ENCODE measurements at places on chromosomes 5 and 9.

GRCh38 chr5:9409413-9409960 lies 136.4 kb downstream of the SEMA5A start:
- no peak for DNase-seq

GRCh38 chr9:101311758-101312420 lies 72.9 kb downstream of the BAAT start:
- DNase-seq, result peak; percentile 16

GRCh38 chr5:82513738-82514137 lies 235.6 kb upstream of the RPS23 start:
- DNase-seq, result no peak

DNA sequence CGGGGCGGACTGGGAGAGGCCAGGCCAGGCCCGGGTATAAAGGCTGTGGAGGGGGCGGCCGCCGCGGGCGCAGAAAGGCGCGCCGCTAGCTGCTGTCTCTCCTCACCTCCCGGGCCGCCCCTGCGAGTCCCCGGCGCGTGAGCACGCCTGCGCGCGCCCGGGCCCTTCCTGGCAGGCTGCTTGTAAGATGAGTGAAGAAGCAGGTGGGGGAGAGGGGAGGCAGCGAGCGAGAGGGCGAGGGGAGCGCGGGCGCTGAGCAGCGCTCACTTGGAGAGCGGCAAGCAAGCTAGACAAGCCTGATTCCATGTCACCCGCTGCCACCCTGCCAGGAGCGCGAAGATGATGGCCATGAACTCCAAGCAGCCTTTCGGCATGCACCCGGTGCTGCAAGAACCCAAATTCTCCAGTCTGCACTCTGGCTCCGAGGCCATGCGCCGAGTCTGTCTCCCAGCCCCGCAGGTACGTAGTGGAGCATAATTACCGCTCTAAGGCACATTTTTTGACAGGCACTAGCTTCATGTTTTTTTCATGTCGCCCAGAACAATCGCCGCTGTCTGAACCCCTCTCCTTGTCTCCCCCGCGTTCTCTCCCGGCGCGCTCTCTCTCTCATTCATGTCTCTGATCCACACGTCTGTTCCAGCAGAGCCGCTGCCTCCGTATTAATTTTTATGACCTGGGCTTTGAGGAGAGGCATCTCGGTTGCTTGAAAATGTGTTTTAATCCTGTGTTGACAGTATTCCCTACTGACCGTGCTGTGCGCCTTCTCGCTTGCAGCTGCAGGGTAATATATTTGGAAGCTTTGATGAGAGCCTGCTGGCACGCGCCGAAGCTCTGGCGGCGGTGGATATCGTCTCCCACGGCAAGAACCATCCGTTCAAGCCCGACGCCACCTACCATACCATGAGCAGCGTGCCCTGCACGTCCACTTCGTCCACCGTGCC lies at the start of gene POU4F3:
Gene POU4F3 (plus strand): TSS at position 66 of the 941 bp plus-strand sequence. CDS start 274 bp downstream, at position 340.
- DNase-seq, result peak; percentile 67

GRCh38 chr5:56950626-56951125 lies 1.2 kb downstream of the MIER3 start:
- DNase-seq, result no peak

DNA sequence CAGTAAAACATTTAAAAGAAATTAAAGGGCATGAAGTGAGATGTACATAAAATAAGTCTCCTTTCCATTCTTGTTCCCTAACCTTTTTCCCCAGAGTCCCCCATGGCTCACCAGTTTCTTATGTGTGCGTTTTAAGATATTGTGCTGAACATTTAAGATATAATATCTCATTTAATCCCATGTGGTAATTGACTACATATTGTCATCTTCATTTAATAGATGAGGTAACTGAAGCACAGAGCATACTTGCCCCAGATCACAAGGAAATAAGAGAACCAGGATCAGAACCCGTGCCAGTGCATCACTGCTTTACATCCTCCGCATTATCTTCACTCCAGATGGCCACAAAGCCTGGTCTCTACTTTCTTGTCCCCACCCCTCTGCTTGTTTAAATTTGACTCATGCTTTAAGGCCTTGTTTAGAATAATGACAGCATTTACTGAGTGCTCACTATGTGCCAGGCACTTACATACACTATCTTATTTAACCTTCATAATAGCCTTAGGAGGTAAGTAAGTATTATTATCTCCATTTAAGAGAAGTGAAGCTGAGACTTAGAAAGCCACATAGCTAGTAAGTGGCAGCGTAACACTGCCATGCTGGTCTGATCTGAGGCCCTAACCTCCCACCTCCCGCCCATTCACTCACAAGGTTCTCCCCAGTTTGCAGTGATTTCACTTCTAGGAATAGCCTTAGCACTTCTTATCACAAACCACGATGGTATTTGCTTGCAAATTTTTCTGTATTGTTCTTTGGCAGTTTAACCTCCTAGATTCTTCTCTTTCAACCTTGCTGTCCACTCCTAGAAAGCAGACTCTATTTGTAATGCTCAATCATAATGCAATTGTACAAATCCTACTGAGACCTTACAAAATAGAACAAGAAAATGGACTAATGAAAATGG lies 78.4 kb upstream of the IL6ST start:
- no peak for DNase-seq

- no peak for DNase-seq
Observed at GRCh38 chr5:51201024-51201423, 182.2 kb upstream of the ISL1 start.

DNA sequence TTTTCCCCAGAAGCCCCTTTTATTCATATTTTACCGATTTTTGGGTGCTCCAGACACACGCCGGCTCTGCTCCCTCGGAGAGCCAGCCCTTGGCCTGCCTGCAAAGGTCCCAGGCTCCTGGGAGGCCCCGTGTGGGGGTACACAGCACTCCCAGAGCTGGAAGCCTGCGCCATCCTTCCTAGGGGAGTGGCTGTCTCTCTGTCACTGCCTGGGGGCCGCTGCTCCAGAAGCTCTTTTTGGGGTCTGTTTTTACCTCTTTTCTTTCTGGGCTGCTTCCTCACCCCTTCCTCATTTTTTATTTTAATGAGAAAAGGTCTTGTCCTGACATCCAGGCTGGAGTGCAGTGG lies 119.1 kb upstream of the COL5A1 start:
- no peak for DNase-seq

DNA sequence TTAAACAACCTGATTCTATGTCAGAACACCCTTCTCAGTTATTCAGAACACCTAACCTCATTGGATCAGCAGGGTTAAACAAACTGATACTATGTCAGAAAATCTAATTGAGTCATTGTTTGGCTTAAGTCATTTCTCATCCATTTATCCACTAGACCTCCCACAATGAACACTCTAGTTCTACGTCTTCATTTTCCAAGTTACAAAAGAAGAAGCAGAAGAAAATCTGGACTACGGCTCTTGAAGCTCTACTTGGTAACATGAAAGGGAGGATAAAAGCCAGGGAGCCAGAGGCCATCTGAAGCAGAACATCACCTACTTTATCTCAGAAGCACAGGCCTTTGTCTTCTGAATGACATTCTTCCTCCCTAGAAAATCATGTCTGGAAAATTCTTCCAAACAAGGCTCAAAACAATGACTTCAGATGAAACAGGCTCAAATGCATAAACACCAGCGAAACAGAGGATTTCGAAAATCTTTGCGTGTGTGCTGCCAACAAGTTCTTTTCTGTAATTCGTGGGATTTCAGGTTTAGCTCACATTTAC lies 35.4 kb upstream of the TGFBI start:
- no peak for DNase-seq

DNA sequence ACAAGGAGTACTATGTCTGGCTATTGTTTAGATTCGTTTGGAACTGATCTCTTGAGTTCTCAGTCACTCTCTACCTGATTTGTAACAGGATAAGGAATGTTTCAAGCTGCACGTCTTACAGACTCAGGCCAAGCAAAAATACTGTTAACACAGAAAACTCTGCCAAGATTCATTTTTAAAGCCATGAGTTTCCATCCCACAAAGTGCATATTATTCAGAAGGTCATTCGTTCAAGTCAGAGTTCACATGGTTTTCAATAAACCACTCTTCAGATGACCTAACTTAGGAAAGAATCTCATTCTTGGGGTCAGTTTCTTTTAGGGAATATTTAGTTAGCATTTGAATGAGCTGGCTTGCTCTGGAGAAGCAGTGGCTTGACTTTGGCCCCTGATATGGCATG lies 49.3 kb downstream of the F2R start:
- DNase-seq, result no peak

DNA sequence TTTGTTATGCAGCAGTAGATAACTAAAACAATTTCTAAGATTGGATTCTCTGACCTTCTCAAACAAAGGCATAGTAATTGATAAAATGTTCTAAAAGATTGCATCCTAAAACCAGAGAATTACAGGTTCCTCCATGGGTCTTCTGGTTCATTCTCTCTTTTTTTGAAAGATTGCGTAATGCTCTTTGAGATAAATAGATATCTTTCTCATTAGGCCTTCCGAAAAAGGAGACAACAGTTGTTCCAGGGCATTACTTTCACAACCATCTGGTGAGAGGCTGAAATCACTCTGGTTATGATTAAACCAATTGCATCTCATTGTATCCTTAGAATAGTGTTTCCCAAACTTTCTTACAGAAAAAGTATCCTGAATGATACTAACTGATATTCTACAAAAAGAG lies 174.7 kb upstream of the NREP start:
- no peak for DNase-seq

GRCh38 chr9:107751567-107752210 lies 262.1 kb upstream of the KLF4 start:
- no peak for DNase-seq

- DNase-seq, result no peak
Observed at GRCh38 chr9:90032296-90033027, 427.6 kb downstream of the GADD45G start.

DNA sequence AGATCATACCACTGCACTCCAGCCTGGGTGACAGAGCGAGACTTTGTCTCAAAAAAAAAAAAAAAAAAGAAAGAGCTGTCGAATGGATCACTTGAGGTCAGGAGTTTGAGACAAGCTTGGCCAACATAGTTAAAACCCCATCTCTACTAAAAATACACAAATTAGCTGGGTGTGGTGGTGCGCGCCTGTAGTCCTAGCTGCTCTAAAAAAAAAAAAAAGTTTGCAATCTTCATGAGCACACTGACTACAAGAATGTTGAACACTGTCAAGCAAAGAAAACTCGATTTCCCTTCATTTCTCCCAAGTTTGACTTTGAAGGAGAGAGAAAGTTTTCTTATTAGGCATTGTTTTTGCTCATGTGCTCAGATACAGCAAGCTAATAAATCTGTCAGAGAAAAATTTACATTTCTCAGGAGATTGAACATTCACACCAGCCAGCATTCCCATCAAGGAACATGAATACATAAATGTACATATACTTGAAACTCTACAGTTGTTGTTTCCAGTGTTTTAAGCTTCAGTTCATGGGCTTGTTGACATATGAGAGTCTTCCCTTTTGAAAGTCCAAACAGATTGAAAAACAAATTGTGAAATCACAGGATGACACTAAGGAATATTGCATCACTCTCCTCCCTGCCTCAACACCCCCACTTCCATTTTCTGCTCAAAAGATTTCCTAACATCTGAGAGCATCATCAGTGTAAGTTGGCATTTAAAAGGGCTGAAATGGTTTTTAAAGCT lies 81.8 kb downstream of the ARRDC3 start:
- DNase-seq, result no peak

DNA sequence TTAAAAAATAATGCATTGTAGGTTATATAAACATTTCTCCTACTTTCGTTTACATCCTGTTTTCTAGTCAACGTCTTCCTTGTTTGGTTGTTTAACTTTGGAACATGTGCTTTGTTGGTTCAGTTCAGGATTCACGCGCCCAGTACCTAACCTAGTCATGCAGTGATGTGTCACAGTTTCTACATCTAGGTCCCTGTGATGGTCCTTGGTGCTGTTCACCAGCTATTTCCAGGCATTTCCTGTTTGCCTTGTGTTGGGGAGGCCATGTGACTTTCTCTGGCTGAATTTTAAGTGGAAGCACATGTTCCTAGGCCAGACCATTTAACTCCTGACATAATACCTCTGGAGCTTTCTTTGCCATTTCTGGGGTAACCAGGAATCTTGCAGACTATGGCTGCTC lies 292.3 kb downstream of the SMARCA2 start:
- no peak for DNase-seq

DNA sequence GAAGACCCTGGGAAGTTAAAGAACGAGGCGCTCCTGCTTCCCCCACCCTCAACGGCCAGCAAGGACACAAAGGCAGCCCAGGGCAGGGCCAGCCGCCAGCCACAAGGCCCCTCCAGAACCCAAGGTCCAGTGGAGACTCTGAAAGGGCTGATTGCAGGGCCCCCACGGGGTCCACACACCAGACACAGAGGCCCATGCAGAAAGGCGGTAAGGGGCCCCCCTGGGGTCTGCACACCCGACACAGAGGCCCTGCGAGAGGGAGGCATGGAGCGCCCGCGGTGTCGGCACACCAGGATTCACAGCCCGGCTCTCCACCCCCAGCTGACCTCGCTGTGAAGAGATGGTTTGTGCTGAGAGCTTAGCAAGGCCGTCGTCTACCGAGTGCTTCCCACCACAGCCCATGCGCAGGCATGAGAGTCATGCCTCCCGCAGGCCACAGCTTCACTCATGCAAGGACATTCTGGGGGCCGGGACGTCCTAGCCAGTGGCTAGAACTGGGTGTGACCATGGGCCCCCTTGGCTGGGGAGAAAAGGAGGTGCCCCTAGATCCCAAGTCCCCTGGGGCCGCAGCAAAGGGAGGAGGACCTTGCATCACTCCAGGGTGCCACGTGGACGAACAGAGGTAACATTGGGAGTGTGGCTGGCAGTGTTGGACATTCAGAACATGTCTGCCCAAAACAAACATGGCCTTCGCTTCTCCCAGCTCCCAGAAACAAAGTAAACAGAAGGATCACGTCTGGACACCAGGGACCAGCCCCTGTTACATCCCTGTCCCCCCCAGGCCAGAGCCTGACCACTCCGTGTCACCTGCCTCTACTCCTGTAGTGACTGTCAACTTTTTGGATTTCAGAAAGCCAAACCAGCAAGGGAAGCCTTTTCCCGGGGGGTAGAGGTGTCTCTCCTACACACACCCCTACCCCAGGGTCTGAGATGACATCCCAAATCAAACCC lies 9.8 kb downstream of the BRD3 start:
- no peak for DNase-seq

DNA sequence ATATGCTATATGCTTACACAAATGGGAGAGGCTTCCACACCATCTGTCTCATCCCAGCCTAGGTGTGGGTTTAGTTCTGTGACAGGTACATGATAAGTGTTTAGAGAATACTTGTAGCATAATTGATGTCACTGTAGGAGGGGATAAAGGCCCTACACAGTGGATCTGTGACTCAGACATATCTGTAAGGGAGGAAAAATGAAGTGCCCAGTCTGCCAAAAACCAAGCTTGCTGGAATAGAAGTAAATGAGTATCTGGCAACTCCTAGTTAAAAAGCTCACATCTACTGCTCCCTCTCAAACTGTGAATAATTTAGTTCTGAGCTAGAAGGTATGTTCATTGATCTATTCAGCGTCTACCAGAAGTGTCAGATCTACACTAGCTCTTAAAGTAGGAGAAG lies 38.9 kb upstream of the FAM174A start:
- DNase-seq, result no peak

DNA sequence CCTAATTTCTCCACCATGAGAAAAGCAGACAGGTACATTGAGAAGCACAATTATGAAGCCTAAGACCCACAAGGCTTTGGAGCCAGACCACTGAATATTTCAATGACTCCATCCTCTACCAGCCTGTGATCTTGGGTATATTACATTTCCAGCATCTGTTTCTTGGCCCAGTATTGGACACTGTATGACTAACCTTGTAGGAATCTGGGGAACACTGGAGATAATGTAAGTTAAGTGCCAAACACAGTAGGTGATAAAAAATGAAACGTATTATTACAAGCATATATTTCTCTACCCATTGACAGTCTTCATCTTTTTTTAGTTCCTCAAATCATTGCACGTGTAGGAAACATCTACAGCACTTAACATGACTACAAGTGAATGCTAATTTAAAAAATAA lies 28.6 kb upstream of the FEM1C start:
- no peak for DNase-seq

- DNase-seq, result no peak
Observed at GRCh38 chr5:32156635-32157034, 17.5 kb downstream of the GOLPH3 start.
